Hippocampal formation (tissue), 2 donors: ENCODE measurements at places on chromosomes 7 and 10.

GRCh38 chr10:101351477-101351876 is 2.5 kb upstream of the BTRC start:
- no peak for DNase-seq

GRCh38 chr10:34181553-34182300 is 633.4 kb downstream of the PARD3 start:
- no peak for DNase-seq

GRCh38 chr10:130709415-130709814 is 573.2 kb downstream of the GLRX3 start:
- DNase-seq = no peak

- no peak for DNase-seq
Observed at GRCh38 chr10:93622942-93623341, 10.6 kb downstream of the PDE6C start.

GRCh38 chr7:96691702-96692101 is 17.9 kb downstream of the SEM1 start:
- no peak for DNase-seq

- no peak for DNase-seq
Observed at GRCh38 chr7:47951374-47951773, 3.1 kb upstream of the PKD1L1 start.

- no peak for DNase-seq
Observed at GRCh38 chr7:114835861-114836260, 86.0 kb upstream of the MDFIC start.
